Naive thymus-derived CD4-positive, alpha-beta T cell (primary cell): ENCODE measurements at places on chromosomes 5 and 9. TPM values are rescaled to one million over a fixed set of nuclear protein-coding genes. Genes with fewer than 3 reads are reported as not detected.

The PDE6A gene
- not detected for total RNA-seq

The KCTD16 gene
- total RNA-seq = not detected

The GABBR2 gene
- total RNA-seq = not detected in 2 replicates

- no peak for DNase-seq
Observed at GRCh38 chr5:175576096-175576495, 81.8 kb upstream of the HRH2 start.

DNA sequence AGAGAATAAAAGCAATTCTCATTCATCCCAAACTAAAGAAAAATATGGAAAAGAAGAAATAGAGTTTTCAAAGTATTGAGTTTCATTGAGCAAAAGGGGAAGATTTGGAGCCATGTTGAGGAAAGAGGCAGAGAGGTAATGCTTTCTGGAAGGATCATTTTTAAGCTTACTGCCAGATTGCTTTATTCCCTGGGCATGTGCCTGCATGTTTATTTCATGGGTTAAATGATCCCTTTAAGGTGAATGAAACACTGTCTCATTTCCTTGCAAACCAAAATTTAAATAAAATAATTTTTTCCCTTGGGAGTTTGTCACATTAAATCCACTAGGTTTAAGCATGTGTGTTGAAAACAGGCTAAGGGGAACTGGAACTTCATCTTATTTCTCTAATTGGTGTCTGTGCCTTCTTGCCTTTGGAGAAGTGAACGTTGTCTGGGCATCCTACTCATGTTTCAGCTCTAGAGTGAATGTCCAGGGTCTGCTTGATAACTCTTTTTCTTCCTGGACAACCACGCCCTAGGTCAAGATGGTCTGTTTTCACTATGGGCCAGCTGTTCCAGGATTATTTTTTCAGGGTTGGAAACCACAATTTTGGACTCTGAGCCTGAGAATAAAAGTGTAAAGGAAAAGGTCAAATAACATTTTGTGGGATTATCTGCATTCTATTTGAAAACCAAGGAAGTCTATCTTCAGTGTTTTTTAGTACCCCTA is 114.1 kb upstream of the ELL2 start:
- no peak for DNase-seq

- DNase-seq = no peak
Observed at GRCh38 chr5:40447438-40447837, 232.3 kb upstream of the PTGER4 start.

The INSL6 gene
- total RNA-seq = not detected
